ENCODE measurements at places on chromosomes 11 and 22.

GRCh38 chr11:57085611-57086010, 96.1 kb upstream of the LRRC55 start:
- peak; percentile 20 for DNase-seq

GRCh38 chr11:78022397-78023396, at the start of gene KCTD14:
Gene KCTD14, minus strand, starts transcription at chr11:78023276. Its CDS starts 27 bp downstream, at chr11:78023249.
- DNase-seq = peak; percentile 35

DNA sequence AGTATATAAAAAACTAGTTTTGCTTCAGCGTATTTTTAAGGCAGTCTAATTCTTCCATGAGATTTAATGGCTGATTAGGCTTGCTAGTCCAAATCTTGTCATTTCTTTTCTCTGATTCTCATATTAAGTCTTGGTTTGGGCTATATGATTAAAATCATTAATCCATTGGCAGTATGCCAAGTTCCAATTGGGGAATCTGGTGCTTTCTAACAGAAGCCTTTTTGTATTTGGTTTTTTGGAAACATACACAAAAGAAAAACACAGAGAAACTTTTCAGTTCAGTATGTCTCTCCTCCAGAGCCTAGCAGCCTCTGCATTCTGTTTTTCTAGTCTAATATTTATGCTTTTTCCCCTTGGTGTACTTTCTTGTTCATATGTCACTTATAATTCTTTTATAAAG, 37.9 kb downstream of the SWAP70 start:
- DNase-seq = no peak

DNA sequence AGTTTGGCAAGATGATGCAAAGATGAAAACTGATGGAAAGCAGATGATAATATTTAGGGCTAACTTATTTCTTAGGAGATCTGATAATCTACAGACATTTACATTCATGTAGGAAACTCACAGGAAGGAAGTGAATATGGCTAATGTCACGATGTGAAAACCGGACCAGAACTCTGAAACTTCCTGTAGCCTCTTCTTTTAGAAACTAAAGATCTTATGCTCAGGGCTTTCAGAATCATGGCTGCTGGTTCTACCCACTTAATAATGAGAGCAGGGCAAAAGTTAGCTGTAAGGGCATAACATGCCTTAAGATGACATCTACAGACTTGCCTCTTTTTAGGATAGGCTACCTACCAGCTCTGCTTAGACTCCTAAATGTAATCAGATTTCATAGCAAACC, 15.2 kb downstream of the CPSF7 start:
- DNase-seq = no peak

- DNase-seq = no peak
Measured at GRCh38 chr22:44155115-44155514, 25.6 kb upstream of the PARVG start.
